ENCODE measurements at places on chromosomes 4 and X.

DNA sequence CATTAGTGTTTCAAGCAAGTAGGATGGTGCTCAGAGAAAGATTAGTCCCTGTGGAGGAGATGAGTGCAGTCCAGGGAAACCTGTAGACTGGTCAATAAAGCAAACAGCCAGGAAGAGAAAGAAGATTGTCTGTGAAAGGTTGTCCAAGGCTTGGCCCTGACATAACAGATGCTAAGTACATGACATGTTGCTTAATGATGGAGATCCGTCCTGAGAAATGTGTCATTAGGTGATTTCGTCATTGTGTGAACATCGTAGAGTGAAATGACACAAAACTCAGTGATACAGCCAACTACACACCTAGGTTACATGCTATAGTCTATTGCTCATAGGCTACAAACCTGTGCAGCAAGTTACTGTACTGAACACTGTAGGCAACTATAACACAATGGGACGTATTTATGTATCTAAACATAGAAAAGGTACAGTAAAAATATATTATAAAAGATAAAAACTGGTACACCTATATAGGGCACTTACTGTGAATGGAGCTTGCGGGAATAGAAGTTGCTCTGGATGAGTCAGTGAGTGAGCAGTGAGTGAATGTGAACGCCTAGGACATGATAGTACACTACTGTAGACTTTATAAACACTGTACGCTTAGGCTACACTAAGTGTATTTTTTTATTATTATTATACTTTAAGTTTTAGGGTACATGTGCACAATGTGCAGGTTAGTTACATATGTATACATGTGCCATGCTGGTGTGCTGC is 9.0 kb upstream of the PRSS48 start:
- no peak for DNase-seq

DNA sequence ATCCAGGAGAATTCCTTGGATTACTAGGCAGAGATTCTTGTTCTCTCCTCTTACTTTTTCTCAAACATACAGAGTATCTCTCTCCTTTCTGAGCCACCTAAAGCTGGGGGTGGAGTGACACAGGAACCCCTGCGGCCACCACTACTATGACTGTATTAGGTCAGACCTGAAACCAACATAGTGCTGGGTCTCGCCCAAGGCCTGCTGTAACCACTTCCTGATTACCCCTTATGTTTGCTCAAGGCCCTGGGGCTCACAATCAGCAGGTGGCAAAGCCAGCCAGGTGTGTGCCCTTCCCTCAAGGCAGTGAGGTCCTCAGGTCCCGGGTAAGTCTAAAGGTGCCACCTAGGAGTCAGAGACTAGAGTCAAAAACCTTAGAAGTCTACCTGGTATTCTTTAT is 166.4 kb downstream of the PARM1 start:
- DNase-seq: no peak

- DNase-seq: no peak
Observed at GRCh38 chrX:155968326-155968661, 29.2 kb upstream of the IL9R start.

DNA sequence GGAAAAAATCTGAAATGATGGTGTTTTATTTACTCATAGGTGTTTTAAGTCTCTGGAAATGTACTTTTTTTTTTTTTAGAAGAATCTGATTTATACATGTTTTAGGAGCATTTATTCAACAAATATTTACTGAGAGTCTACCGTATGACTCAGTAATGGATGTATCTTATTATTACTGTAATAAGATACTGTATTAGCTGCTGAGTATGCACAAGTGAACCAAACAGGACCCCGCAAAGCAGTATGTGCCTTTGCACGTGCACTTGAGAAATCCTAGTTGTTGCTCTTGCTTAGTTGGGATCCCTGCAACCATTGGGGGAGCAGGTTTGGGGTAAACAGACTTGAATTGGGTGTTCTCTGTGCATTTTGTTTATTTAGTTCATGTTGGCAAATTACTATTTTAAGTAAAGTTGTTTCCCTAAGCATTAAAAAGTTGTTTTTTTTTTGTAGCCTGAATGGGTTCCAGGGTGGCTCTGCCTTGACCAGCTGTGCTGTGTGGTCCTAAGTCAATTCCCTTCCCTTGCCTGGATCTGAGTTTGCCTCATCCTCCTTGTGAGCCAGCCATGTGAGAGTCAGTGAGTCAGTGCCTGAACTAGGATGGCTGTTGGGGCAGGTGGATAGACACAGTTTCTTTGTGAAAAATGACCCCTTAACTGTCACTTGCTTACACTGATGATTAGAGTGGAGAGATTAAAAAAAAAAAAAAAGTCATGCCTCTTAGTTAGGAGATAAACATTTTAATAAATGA is 27.7 kb downstream of the DCUN1D4 start:
- no peak for DNase-seq

DNA sequence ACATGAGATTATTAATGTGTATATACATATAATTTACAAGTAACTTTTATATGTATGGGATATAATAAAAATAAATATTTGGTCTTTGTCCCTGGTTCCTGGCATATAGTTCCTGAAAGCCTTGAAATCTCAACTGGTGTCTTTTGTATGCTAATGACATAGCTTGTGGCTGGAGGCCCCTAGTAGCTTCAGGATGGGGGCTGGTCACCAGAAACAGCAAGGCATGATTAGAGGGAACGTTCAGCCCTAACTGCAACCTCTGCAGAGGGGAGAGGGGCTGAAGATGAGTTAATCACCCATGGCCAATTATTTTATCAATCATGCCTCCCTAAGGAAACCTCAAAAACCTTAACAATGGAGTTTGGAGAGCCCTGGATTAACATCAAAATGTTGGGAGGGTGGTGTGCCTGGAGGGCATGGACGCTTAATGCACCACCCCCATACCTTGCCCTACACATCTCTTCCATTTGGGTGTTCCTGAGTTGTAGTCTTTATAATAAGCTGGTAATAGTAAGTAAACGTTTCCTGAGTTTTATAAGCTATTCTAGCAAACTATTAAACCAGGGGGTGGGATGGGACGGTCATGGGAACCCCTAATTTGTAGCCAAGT is 21.3 kb downstream of the PIN4 start:
- DNase-seq: no peak

DNA sequence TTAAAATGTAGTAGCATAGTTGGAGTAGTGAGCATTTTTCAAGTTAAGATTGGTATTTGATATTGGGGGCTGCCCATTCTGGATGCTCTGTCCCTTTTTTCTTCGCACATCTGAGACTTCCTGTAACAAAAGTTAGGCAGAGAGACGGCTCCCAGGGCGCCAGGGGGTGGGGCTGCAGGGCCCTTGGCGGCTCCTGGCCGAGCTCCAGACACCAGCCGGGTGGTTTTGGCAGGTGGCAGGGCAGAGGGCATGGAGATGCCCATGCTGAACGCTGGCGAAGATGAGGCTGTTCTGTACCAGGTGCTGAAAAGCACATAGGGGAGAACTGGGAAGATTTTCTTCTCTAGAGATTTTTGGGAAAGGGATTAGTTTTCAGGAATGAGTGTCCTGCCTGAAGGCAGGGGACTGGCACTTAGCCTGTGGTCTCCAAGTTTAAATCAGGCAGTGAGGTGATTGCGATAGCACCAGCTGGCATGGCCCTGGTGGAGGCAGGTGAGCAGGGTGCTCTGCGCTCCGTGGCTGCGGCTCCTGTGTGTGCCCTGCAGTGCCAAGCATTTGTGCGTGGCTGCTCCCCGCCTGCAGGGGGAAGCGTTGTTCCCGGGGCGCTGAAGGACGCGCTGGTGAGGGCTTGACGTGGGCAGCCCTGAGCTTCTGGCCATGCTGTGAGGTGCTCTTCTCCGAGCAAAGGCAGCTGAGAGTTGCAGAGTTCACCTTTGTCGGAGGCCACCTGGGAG is 23.6 kb upstream of the HGFAC start:
- DNase-seq: no peak

DNA sequence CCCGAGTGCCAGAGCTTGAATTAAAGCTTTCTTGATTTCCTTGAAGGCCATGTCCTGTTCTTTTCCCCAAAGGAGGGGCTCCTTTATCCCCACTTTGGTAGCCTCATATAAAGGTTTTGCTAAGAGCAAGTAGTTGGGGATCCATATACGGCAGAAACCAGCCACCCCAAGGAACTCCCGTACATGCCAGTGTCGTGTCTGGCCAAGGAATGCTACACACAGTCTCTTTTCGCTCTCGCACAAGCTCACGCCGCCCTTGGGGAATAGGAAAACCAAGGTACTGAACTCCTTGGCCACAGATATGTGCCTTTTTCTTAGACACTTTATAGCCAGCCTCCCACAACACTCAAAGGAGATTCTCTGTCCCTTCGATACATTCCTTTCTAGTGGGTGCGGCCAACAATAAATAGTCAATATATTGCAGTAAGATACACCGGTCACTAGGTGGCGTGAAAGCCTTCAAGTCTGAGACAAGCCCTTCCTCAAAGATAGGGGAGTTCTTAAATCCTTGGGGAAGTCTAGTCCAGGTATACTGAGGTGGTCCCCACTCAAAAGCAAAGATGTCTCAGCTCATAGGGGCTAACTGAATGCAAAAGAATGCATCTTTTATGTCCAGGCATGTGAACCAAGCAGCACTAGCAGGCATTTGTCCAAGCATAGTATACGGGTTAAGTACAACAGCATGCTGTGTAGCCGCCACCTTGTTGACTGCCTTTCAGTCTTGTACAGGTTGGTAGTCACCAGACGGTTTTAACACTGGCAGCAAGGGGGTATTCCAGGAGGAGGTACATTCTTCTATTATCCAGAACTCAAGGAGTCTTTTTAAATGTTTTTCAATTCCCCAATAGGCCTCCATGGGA is 57.8 kb upstream of the XAGE1B start:
- peak; percentile 17 for DNase-seq

DNA sequence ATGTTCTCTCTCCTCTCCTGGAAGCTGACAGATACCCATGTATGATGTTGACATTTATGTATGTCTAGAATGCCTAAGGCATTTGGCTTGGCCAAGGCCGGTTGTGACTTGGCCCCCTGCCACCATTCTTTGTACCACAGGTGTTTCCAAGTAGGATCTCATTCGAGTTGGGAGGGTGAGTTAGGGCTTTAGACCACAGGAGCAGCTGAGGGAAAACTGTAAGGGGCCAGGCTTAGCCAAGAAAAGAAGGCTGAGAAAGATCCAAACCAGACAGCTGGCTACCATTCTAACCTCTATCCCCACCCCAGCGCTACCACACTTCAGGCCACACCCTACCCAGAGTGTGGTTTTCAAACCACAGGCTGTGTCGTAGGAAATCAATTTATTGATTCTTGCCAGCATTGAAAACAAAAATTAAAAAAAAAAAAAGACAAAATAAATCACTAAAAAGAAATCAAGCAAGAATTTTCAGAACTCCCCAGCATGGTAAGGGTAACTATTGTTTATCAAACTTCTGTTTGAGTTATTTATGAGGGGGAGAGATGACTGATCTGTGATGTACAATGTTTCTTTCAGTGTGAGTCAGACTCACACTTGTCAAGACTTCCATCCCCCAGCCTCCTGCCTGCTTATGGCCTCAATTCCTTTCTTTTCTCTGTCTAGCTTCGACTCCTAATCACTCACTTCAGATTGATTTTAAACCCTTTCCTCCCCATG is 9.9 kb downstream of the TMSB4X start:
- DNase-seq: no peak

DNA sequence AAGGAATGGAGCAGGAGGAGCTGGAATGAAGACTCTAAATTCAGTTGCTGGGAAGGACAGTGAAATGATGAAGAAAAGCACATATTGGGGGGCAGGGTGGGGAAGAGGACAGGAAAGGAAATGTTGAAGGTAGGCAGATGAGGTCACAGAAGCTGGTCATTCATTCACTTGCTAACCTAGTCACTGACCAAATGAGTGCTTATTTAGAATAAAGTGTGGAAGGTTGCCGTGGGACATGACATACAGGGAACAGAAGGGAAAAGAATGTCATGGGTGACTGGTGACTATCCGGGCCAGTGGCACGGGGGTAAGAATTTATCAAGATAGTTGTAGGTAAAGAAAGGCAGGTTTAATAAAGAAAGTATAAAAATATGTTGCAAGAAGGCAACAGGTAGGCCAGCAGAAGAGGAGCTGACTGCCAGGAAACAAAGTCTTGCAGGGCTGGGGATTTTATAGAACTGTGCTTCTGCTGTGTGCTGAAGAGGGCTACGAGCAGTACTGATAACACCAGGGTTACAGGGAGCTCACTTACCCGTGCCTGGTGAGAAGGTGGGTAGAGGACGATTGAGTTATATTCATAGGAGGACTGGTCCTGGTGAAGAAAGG is 31.9 kb upstream of the TLR3 start:
- DNase-seq: no peak

- DNase-seq: no peak
Observed at GRCh38 chr4:176545872-176546271, 226.1 kb downstream of the SPCS3 start.

DNA sequence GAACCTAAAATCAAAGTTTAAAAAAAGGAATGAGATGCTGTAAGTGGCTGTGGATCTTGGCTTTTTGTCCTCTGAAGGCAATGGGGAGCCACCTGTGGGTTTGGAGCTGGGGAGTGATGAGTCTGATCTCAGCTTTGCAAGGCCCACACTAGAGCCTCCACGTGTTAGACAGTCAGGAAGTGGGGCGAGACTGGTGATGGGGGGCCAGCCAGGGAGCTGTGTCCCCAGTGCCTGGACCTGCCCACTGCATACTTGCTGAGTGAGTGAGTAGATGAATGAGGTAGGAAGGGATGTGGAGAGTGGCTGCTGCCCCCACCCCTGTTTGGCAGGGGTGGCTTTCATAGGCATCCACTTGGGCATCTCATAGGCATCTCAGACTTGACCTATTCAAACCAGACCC is 84.0 kb downstream of the NHSL2 start:
- no peak for DNase-seq

DNA sequence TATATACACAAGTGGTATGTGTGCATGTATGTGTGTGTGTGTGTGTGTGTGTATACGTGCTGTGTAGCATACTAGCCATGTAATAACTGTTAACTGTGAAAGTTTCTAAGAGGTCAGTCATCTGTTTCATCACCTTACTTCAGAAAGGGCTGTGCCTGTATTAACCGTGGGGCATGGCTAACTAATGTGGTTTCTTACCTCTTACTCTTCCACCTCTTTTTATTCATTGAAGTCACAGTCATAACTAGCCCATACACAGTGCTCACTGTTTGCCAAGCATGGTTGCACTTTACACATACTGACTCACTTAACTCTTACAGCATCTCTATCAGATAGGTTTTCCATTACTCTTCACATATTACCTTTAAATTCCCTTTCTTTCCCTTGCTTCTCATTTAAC is 23.7 kb upstream of the LRAT start:
- DNase-seq: no peak

DNA sequence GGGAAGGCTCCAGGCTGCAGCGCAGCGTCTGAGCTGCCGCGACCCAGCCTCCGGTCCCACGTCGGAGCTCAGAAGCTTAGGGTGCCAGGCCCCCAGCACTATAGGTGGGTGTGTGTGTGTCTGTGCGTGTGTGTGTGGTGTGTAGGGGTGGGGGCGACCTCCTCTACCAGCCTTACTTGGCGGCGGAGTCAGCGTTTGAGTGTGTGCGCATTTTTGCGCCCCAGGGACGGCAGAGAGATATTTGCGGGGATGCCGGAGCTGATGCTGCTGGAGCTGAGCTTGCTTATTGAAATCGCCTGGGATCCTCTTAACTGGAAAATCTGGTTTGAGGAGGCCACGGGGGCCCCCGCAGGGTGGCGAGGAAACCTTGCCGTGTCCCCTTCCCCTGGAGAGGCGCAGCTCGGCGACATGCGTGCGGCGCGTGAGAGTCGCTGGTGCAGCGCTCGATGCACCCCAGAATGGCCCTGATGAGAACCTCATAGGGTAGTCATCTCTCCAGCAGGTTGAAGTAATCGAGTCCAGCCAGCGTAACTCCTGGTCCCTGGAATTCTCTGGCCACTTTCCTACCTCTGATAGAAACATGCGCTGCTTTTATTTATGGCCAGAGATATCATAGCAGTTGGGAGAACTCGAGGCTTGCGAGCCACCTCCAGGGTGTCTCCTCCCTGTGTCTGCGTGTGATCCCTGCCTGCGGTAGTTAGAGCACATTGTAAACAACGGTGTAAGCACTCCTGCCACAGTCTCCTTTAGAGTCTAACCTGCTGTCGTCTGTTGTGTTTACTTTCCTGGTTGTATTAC is 2.7 kb downstream of the ADGRL3 start:
- DNase-seq: peak; percentile 45
